Calu3 (cell line): ENCODE measurements at places on chromosomes 7 and 10. TPM values are rescaled to one million over a fixed set of nuclear protein-coding genes. Genes with fewer than 3 reads are reported as not detected.

MDH2 gene
- total RNA-seq, result 154 and 160 TPM in 2 replicates

GRCh38 chr10:132820056-132820455, 34.1 kb upstream of the NKX6-2 start:
- no peak for DNase-seq

- DNase-seq, result no peak
Measured at GRCh38 chr7:26321435-26321834, 29.8 kb downstream of the SNX10 start.

- DNase-seq, result no peak
Measured at GRCh38 chr7:152313217-152313616, 122.6 kb downstream of the KMT2C start.

GRCh38 chr10:71278691-71279588, 40.1 kb upstream of the SLC29A3 start:
- no peak for DNase-seq

- DNase-seq, result no peak
Measured at GRCh38 chr10:99551158-99551557, 18.4 kb downstream of the NKX2-3 start.

DNA sequence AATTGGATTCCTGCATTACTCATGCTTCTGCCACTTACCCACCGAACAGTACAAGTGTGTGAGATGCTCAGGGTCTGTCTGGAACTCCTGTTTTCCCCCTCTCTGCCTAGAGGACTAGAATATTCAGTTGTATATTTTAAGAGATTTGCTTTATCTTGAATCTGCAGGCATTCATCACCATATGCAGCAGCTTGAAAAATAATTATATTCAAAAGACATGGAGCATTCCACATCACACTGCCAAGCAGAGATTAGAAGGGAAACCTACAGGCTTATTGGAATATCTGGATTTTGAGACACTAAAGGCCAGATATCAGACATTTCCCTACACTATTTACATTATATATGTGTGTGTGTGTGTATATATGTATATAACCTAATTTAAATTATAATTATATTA, 382.8 kb upstream of the POM121L12 start:
- DNase-seq, result no peak

DNA sequence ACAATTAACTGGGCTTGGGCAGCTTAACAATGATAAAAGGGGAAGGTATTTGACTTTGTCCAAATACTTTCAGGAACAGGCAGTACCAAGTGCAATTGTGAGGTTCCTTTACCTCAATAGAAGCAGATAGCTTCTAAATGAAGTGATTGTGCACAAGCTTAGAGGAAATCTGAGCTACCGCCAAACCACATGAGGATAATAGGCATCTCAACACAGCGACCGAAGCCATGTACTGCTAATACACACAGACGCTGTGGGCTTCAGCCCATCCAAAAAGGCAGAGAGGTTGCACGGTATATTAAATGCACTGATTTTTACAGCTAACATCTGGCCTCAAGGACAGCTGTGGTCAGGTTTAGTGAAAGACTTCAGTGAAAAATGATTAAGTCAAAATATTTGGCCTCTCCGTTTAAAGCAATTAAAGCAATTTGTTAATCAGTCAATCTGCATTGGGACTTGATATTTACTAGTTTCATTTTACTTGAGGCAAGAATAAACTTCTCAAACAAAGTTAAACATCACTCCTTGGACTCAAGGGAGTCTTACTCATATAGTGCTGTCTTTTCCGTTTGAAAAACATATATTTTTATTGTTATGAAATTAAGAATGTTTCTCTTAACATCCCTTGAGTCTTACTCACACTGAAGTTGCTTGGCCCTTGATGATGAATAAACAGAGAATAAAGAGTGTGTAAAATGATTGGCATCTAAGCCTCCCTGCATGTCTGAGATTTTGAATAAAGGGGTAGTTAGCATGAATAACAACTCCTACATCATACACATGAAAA, 306.3 kb downstream of the C7orf25 start:
- DNase-seq, result no peak

ADRA2A gene
- 5.4 and 6.7 TPM in 2 replicates for total RNA-seq

DNA sequence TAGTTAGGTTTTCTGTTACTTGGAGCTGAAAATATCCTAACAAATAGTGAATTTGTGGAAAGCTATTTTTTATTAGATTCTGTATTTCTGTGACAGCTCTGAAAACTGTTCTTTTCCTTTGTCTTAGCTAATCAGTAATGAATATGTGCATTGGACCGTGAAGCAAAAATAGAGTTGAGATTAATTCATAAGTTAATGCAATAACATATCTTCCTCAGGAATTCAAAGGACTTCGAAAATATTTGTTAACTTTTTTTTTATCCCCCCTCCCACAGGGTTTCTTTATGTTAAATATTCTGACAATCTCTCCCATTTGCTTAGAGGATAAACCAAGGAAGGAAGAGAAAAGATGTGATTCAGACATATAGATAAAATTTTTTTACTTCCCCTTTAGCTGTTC, 101.4 kb downstream of the PODXL start:
- DNase-seq, result no peak

GRCh38 chr7:136179851-136180721, 202.9 kb upstream of the MTPN start:
- DNase-seq, result no peak

CD36 gene
- not detected in 2 replicates for total RNA-seq

DNA sequence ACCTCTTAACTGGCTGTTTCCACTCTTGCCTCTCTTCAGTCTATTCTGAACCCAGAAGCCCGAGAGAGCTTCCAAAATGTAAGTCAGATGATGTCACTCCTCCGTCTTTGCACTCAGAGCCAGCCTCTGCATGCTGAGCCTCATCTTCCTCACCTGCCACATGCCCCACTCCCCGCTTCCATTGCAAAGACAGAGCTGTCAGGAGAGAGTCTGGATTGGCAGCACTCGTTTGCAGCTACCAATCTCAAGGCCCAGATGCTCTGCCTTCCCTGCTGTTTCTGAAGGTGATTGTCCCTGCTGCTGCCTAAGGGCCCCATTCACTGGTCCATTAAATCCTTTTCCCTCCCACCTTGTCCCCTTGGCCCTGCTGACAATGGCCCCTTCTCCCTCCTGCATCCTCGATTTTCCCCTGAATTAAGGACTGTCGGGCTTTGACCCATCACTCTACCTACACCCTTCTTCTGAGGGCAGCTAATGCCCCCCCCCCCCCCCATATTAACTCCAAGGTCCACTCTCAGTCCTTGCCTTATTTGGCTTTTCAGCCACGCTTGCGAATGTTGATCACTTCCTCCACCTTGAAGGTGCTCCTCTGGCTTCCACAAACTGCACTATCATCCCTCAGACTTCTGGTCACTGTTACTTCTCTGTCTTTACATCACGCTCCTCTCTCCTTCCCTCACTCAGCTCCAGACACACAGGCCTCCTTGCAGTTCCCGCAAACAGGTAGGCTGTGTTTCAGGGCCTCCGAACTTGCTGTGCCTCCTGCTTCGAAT, 98.5 kb downstream of the CHN2 start:
- DNase-seq, result no peak

KIFBP gene
- 36.7 and 40.0 TPM in 2 replicates for total RNA-seq

KBTBD2 gene
- 54.2 and 58.7 TPM in 2 replicates for total RNA-seq

GRCh38 chr7:24762771-24763170, 5.5 kb upstream of the GSDME start:
- no peak for DNase-seq

GIMAP8 gene
- total RNA-seq, result not detected in 2 replicates

DNA sequence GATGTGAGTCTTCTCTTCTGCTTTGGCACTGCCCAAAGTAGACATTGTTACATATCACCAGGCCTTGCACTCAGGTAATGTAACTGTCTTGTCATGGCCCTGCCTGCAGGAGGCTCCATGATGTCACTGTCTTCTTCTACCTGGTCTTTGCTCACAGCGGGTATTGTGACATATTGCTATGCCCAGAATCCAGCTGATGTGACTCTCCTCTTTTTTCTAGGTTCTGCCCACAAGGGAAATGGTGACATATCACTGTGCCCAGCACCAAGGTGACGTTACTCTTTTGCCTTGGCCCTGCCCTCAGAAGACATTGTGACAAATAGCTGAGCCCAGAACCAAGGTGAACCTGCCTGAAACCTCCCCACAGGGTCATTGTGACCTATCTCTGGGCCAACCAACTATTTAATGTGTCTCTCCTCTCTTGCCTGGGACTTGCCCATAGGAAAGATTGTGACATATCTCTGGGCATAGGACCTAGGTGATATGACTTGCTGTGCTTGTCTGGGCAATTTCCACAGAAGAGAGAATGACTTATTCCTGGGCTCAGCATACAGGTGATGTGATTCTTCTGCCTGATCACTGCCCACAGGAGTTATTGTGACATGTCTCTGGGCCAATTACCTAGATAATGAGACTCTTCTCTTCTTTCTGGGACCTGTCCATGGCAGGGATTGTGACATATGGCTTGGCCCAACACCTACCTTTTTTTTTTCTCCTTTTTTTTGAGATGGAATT, 26.5 kb upstream of the ZNF107 start:
- no peak for DNase-seq

DNA sequence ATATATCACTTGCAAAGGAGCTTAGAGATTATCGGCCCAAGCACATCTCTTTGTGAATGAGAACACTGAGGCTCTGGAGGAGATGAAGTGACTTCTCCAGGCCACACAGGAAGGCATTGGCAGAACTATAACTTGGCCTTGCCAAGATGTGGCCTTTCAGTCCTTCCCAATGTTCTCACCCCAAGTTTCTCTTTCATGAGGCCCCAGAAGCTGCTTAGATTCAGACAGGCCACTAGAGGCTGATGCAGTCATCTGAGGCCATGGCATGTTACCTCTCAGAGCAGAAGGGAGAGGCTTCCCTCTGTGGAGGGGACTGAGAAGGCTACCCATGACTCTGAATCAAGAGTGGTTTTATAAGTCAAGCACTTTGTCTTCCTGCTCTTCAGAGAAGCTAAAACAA, 1003.7 kb downstream of the LRMDA start:
- no peak for DNase-seq
